IPS DF 6.9 (cell line): ENCODE measurements at places on chromosomes 7 and 10.

- no peak overlapping the region for H3K4me3 ChIP-seq
- no peaks in the 10 kb centered on the region for H3K36me3 ChIP-seq
- H3K27me3 ChIP-seq: no peaks in the 10 kb centered on the region
- H3K4me1 ChIP-seq: peaks cover 10% of the 10 kb centered on the region
- H3K27ac ChIP-seq: no peak overlapping the region
Measured at GRCh38 chr10:44970812-44971395, 7.7 kb downstream of the DEPP1 start.

GRCh38 chr10:132446661-132447445 lies 49.9 kb downstream of the PWWP2B start:
- no peak for DNase-seq
- no peaks in the 10 kb centered on the region for H3K27me3 ChIP-seq
- H3K36me3 ChIP-seq: no peaks in the 10 kb centered on the region
- peaks cover 13% of the 10 kb centered on the region for H3K4me1 ChIP-seq

DNA sequence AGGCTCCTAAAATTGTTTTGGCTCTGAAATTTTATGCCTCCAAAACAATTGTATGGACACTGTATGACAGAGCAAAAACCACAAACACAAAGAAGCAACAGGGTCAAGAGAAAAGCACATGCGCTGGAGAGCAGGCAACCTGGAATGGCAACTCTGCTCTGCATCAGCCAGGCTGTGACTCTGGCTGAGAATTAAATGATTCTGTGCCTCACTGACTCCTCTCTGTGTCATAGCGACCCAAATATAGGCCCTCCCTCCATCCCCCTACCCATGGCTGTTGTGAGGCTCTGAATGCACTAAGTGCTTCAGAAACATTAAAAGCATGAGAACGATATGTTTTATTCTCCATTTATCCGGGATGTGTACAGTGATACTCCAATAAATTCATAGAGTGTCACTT lies 24.9 kb upstream of the NEBL start:
- H3K36me3 ChIP-seq: no peaks in the 10 kb centered on the region
- no peaks in the 10 kb centered on the region for H3K4me1 ChIP-seq
- no peak overlapping the region for H3K27ac ChIP-seq

- no peak for DNase-seq
- no peak overlapping the region for H3K4me3 ChIP-seq
- no peaks in the 10 kb centered on the region for H3K4me1 ChIP-seq
- no peaks in the 10 kb centered on the region for H3K27me3 ChIP-seq
Measured at GRCh38 chr7:114356133-114356532, 58.5 kb upstream of the FOXP2 start.

DNA sequence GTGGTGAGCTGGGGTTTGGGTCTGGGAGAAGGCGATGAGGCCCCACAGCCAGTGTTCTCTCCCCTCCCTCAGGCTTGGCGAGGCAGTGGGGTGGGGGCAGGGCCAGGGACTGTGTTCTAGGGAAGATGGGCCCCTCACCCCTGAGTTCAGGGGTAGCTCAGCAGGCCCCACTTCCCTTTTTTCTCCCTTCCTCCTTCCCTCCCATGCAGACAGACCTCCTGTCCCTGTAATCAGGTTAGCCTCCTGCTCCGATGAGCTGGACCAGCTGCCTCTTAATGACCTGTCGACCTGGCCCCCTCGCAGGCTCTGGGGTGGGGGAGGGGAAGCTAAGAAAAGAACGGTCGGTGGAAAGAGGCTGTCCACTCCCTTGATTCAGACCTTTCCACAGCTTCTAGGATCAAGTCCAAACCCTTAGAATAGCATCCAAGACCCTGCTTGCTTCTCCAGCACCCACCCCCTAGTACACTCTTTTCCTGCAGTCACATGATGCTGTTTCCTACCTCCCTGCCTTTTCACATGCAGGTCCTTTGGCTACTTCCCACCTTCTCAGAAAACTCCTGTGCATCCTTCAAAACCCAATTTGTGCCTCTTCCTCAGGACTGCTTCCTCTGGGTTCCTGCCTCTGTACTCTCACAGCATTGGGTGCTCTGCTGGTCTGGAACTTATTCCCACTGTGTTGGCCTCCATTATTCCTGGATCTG lies 64.1 kb downstream of the ZMIZ1 start:
- H3K27ac ChIP-seq: no peak overlapping the region
- no peaks in the 10 kb centered on the region for H3K27me3 ChIP-seq
- H3K4me3 ChIP-seq: no peak overlapping the region
- peaks cover 28% of the 10 kb centered on the region for H3K4me1 ChIP-seq
- H3K36me3 ChIP-seq: no peaks in the 10 kb centered on the region
- DNase-seq: no peak

DNA sequence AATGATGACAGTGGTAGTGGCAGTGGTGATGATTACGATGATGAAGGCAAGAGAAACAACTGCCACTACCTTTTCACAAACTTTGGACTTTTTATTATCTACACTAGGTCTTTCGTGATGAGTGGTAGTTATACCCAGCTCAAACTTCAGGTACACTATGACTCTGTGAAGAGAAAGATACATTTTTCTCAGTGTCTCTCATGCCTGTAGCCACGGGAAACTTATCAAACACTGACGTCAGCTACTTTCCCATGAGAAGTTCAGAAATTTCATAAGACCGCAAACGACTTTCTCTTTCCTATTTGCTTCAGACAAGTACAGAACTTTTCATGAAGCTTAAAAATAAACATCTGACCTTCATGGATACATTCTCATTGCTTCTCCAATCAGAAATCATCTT lies 57.0 kb downstream of the CALD1 start:
- no peaks in the 10 kb centered on the region for H3K4me1 ChIP-seq
- H3K27me3 ChIP-seq: no peaks in the 10 kb centered on the region
- no peak for DNase-seq
- H3K27ac ChIP-seq: no peak overlapping the region

DNA sequence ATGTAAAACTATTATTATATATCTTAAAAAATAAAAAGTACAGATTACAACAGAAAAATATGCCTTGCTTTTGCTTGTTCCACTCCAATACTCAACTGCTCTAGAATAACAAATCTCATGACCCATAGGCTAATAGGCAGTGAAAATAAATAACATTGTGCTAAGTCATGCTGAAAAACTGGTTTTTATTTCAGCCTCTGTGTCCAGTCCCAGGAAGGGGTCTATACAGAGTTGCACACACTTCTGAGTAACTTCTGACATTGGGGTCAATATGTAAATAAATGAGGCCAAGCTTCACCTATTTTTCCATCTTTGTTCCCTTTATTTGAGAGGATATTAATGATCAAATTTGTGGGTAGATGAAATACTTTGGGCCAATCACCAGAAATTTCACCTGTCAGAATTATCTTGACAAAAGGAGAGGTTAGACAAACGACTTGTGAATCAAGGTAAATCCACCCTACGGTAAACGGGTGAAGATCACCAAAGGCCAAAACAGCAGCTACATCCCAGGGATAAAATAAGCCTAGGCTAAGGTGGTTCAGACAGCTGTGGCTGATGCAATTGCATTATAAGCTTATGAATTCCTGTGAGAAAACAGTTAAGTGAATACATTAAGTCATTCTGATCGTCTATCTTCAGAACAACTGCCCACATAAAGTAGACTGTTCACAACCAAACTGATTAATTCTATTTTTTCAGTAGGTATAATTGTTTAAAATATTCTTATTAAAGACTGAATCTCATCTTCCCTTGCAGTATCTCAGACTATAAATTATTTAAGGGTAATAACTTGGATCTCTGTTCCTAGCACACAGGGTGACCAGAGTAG lies 87.5 kb downstream of the UBE2H start:
- H3K4me3 ChIP-seq: no peak overlapping the region
- peaks cover 2% of the 10 kb centered on the region; the same call in 1 of the 2 replicates for H3K4me1 ChIP-seq
- no peaks in the 10 kb centered on the region for H3K27me3 ChIP-seq
- H3K36me3 ChIP-seq: no peaks in the 10 kb centered on the region
- H3K27ac ChIP-seq: no peak overlapping the region

GRCh38 chr10:124029559-124029958 lies 63.8 kb downstream of the CHST15 start:
- no peak overlapping the region for H3K4me3 ChIP-seq
- DNase-seq: no peak
- no peaks in the 10 kb centered on the region for H3K27me3 ChIP-seq
- no peaks in the 10 kb centered on the region for H3K36me3 ChIP-seq
- no peak overlapping the region for H3K27ac ChIP-seq
- peaks cover 6% of the 10 kb centered on the region; the same call in 1 of the 2 replicates for H3K4me1 ChIP-seq
